ENCODE measurements at places on chromosomes 12 and 14.

GRCh38 chr12:125110641-125111360 is 45.6 kb downstream of the AACS start:
- DNase-seq = peak; percentile 61

- peak; percentile 75 for DNase-seq
Measured at GRCh38 chr14:54815016-54815415, 87.6 kb downstream of the GCH1 start.

GRCh38 chr12:74849801-74850200 is 312.2 kb downstream of the ATXN7L3B start:
- no peak for DNase-seq

GRCh38 chr14:100547633-100548294 is 39.5 kb downstream of the BEGAIN start:
- DNase-seq = peak; percentile 70

- no peak for DNase-seq
Measured at GRCh38 chr12:11960646-11961045, 110.1 kb upstream of the BCL2L14 start.

DNA sequence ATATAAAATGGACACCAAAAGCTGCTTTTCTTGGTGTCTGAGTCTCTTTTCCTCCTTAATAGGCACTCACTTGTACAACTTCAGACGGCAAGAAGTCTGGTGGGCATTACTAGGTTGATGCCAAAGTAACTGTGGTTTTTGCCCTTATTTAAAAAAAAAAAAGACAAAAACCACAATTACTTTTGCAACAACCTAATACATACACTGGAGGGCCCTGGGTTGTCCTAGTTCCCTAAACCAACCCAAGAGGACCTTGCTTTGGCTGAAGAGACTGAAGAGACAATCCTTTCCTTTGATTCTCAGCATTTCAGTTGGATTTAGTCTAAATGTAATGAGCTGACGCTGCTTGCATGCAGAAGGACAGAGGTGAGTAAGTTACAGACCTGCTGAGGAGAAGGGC is 16.2 kb upstream of the PLEKHG3 start:
- no peak for DNase-seq

GRCh38 chr12:2682296-2683251 is 112.2 kb upstream of the FKBP4 start:
- DNase-seq = peak; percentile 53

- DNase-seq = no peak
Measured at GRCh38 chr12:28855761-28856310, 293.2 kb upstream of the FAR2 start.

- no peak for DNase-seq
Measured at GRCh38 chr12:3935078-3935477, 61.9 kb upstream of the PARP11 start.

GRCh38 chr12:127253797-127254327 is 1013.1 kb upstream of the TMEM132C start:
- DNase-seq = no peak

DNA sequence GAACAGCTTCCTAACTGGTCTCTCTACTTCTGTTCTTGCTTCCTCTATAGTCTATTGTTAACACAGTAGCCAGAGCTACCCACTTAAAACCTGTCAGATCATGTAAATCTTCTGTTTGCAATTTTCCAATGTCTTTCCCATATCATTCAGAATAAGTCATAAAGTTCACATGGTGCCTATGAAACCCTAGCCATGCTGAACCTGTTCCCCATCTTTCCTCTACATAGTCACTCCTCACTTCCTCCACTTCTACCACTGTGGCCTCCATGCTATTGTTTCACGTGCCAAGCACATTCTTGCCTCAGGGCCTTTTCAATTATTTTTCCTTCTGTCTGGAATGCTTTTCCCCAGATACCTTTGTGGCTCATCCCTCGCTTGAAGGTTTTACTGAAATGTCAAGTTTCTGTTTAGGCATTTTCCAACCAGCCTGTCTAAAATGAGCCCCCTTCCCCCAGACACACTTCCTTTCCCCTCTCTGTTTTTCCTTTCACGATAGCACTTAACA is 132.1 kb downstream of the DYRK2 start:
- DNase-seq = no peak

GRCh38 chr14:94040796-94041195 is 14.7 kb downstream of the OTUB2 start:
- no peak for DNase-seq

GRCh38 chr14:89543425-89543790 is 126.4 kb upstream of the FOXN3 start:
- peak; percentile 16 for DNase-seq

DNA sequence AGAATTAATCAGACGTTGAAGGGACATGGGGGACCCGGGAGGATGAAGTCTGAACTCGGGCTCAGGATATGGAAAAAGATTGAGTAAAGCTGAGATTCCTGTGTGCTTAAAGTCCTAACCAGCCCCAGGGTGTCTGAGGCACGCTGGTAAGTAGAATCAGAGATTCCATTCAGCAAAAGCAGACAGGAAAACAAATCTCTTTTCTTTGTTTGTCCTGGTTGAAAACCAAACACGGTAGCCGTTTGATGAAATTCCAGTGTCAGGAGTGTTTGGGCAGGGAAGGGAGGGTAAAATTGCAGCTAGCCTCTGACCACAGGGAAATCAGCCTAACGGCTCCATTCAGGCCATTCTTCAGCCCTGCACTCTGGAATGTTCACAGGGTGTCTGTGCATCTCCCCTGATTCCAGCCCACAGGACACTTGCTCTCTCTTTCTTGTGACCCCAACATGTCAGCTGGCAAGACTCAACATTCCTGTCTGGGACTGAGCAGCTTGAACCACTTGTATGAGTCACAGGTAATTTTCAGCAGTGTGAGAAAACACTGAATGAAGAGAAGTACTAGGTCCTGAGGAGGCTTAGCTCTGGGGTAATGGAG is 31.0 kb downstream of the NINJ2 start:
- peak; percentile 92 for DNase-seq

GRCh38 chr12:95790917-95791849 is 619 bp upstream of the NTN4 start:
- peak; percentile 43 for DNase-seq

- DNase-seq = peak; percentile 44
Measured at GRCh38 chr12:27013611-27014084, 536 bp downstream of the TM7SF3 start.

DNA sequence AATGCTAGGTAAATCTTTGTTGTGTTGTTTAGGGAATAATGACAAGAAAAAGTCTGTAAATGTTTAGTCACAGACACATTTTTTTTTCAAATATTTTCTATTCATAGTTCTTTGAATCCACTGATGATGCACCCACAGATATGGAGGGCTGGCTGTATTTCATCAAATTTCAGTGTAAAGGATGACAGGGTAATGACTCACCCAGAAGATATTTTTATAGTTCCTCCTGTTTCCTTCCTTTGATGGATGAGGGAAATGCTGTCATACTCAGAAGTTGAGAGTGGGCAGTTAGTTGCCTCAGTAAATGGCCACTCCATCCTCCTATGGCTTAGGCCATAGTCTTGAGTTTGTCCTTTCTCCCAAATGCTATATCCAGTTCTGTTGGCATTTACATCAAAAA is 76.9 kb upstream of the REP15 start:
- DNase-seq = peak; percentile 78

DNA sequence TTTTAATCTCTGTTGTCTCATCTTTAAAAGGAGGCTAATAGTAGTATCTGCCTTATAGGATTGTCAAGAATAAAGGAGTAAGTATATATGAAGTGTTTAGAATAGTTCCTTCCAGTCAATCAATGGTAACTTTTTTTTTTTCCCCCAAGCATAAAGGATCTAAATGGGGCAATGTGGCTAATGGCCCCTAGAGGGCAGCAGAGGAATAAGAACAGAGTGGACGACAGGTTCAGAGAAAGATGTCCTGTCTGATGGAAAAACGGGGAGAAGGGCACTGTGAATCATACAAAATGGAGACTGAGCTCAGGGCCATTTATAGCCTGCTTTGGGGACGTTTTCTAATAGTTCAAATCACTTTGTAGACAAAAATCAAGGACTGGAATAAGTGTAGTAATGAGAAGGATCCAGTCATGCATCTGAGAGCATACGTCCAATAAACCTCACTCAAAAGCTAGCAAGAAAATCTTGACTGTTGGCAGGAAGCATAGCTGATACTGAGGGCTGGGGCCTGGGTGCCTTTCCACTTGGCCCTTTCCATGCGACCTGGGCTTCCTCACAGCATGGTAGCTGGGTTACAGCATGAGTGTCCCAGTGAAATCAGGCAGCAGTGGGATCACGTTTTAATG is 51.3 kb downstream of the IFNG-AS1 start:
- peak; percentile 86 for DNase-seq

DNA sequence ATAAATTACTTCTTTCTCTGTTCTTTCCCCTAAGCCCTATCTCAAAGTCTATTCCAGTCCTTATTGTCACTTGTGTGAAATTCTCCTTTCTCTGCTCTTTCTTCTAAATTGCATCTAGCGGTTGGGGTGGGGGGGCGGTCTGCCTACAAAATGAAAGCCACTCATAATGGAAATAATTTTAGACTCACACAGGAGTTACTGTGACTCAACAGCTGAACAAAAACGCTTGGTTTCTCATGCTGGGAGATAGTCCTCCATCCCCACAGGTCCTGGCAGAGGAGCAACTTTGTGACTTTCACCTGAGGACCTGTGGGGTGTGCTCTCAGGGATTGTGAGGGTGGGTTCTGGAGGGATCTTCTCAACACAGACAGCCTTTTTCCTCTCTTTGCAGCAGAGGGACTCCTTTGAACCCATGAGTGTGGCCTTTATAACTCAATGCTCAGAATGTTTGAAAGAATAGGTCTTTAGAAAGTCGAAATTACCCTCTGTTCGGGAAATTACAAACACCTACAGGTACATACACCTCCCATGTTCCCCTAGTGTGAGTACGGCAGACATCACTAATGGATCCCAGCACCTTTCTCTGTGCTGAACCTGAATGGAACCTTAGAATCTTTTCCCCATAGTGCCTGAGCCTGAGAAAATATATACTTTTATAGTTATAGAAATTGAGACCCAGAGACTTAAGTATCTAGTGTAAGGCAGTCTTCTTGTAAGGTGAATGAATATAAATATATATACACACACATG is 109.7 kb downstream of the CHST11 start:
- no peak for DNase-seq

- no peak for DNase-seq
Measured at GRCh38 chr12:101951002-101951670, 73.8 kb downstream of the DRAM1 start.

DNA sequence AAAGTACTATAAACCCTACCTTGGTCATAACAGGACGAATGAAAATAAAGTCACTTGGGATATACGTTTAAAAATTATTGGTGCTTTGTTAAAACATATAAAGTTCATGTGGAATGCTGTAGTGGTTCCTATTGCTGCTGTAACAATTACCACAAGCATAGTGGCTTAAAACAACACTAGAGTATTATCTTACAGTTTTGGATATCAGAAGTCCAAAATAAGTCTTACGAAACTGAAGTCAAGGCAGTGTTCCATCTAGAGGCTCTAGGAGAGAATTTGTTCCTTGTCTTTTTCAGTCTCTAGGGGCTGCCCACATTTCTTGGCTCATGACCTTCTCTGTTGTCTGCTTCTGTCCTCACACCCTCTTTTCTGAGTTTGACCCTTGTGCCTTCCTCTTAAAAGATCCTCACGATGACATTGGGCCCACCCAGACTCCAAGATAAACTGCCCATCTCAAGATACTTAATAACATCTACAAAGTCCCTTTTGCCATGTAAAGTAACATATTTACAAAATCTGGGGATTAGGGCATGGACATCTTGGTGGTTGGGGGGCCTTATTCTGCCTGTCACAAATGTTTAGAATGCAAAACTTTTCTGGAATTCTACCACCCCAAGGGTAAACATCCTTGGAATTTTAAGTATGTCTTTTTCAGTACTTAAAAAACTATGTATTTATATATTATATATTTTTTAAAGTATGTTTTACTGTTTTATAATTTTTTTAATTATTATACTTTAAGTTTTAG is 178.1 kb downstream of the ETNK1 start:
- no peak for DNase-seq

DNA sequence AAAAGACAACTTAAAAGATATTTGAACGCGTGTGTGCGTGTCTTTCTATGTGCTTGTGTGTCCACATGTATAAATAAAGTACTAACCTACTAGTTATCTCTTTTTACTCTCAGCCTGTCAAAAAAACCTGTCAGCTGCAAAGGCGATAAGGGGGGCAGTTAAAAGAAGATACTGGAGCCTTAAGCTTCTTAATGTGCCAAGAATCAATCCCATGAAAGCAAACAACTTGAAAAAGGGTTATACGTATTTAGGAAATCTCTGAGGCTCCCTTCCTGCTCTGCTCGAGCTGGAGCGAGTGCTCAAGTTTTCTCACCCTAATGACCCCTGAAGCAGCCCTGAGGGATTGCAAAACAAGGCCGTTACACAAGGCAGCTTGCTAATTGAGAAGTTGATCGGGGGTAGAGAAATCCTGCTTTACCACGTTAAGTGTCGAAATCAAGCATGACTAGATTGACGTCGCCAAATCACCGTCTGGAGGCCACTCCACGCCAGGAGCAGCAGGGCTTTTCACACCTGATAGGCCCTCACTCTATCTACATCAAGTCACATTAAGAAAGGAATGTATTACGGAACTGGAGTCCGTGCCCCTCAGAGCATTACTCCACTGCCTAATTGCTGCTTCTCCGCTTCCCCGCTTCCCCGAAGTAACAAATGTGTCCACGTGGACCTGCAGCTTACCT is 32.4 kb downstream of the LMO3 start:
- peak; percentile 56 for DNase-seq

GRCh38 chr14:64850369-64851137 is 29.2 kb downstream of the SPTB start:
- no peak for DNase-seq

GRCh38 chr12:42525444-42525843 is 64.1 kb downstream of the PRICKLE1 start:
- DNase-seq = no peak

DNA sequence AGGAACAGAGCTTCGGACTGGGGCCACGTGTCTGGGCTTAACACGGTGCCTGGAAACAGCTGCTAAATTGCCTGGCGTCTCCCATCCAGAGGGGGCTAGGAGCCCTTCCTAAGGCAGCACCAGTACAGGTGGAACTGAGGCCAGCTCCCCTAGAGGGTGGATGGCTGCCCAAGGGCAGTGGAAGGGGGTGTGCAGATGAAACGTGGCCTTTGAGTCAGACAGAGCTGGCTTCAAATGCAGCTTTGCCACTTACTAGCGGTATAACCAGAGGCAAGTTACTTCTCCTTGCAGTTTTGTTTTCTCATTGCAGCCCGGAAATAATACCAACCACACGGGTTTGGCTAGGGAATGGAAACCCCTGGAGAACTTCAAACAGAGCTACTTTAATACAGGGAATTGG is 59.3 kb upstream of the SLC24A4 start:
- no peak for DNase-seq

- DNase-seq = no peak
Measured at GRCh38 chr12:48991247-48992050, 7.7 kb downstream of the DDN start.

DNA sequence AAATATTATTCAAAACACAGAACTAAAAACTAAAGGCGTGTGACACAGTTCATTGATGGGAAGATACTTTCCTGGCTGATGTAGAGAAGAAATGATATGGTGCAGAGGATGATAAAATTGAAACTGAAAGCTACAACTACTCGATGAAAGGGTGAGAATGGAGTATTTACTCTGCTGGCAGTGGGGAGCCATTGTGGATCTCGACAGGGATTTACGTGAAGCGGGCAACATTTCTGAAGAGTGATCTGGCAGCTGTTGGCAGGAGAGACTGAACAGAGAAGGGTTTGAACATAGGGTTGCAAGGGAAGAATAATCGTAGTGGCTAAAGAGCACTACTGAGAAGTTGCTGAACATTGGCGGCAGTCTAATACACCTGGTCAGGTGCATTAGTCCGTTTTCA is 464.9 kb downstream of the PDZRN4 start:
- no peak for DNase-seq
